Smooth muscle cell of the umbilical artery (primary cell): ENCODE measurements at places on chromosomes 4 and X. TPM values are rescaled to one million over a fixed set of nuclear protein-coding genes. Genes with fewer than 3 reads are reported as not detected.

Gene IL13RA2
- total RNA-seq, result 35.6 and 63.2 TPM in 2 replicates

Gene C4orf36
- 0.42 TPM in 1 of 2 replicates, not detected in the other for total RNA-seq

Gene MAP7D2
- under 0.01 and 0.05 TPM in 2 replicates for total RNA-seq

Gene VCX
- not detected in 2 replicates for total RNA-seq

Gene EGF
- 5.9 and 11.3 TPM in 2 replicates for total RNA-seq

Gene MAGED4B
- 57.9 and 99.3 TPM in 2 replicates for total RNA-seq

Gene CT55
- total RNA-seq, result not detected in 2 replicates

Gene ATP7A
- 16.3 and 17.8 TPM in 2 replicates for total RNA-seq

Gene RASGEF1B
- 0.30 TPM in 1 of 2 replicates, not detected in the other for total RNA-seq

Gene GSX2
- total RNA-seq, result not detected in 2 replicates

Gene ZNF718
- 3.0 and 6.0 TPM in 2 replicates for total RNA-seq

Gene FGB
- not detected in 2 replicates for total RNA-seq

Gene SPANXB1
- total RNA-seq, result not detected in 2 replicates

Gene FBXO8
- 31.7 and 47.2 TPM in 2 replicates for total RNA-seq

Gene GATA1
- not detected in 2 replicates for total RNA-seq

Gene EMCN
- total RNA-seq, result not detected in 2 replicates

Gene MCF2
- 0.09 TPM in 1 of 2 replicates, not detected in the other for total RNA-seq

Gene TMPRSS11E
- under 0.01 and 0.05 TPM in 2 replicates for total RNA-seq

Gene SLC35A2
- 14.3 and 25.7 TPM in 2 replicates for total RNA-seq

Gene MTNR1A
- 0.23 TPM in 1 of 2 replicates, not detected in the other for total RNA-seq

Gene BEND4
- not detected in 2 replicates for total RNA-seq

Gene CLNK
- not detected in 2 replicates for total RNA-seq

Gene SMIM10
- 1.8 and 3.6 TPM in 2 replicates for total RNA-seq
